Activated T-cell treated with anti-CD3 and anti-CD28 coated beads, Interleukin-2, amount 50 U/mL, for 72 hours (primary cell): ENCODE measurements at places on chromosomes 2 and 18. TPM values are rescaled to one million over a fixed set of nuclear protein-coding genes. Genes with fewer than 3 reads are reported as not detected.

ANTXR1 gene
- not detected for total RNA-seq

RGPD4 gene
- not detected for total RNA-seq

POTEJ gene
- not detected for total RNA-seq

DUSP2 gene
- total RNA-seq = 388 TPM

UGT1A3 gene
- total RNA-seq = not detected

POTEI gene
- total RNA-seq = not detected

KCNJ3 gene
- not detected for total RNA-seq

PARD3B gene
- 0.74 TPM for total RNA-seq

DNA sequence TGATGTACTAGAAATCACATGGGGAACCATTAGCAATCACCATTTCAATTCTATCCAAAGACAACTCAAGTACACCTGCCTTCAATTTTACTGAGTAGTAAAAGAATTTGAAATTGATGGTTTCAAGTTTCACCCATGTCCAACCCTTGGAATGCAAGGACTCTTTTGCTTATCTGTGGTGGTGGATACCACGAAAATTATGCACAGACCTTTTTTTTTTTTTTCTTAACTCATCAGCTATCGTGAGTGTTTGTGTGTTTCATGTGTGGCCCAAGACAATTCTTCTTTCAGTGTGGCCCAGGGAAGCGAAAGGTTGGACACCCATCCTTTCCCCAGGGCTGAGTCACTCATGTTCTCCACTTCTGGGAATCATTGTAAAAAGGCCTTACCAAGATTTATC, 23.1 kb downstream of the ID2 start:
- H3K36me3 ChIP-seq = no peaks in the 10 kb centered on the region
- no peak overlapping the region for H3K4me3 ChIP-seq
- H3K27ac ChIP-seq = no peak overlapping the region
- H3K4me1 ChIP-seq = no peaks in the 10 kb centered on the region

DNA sequence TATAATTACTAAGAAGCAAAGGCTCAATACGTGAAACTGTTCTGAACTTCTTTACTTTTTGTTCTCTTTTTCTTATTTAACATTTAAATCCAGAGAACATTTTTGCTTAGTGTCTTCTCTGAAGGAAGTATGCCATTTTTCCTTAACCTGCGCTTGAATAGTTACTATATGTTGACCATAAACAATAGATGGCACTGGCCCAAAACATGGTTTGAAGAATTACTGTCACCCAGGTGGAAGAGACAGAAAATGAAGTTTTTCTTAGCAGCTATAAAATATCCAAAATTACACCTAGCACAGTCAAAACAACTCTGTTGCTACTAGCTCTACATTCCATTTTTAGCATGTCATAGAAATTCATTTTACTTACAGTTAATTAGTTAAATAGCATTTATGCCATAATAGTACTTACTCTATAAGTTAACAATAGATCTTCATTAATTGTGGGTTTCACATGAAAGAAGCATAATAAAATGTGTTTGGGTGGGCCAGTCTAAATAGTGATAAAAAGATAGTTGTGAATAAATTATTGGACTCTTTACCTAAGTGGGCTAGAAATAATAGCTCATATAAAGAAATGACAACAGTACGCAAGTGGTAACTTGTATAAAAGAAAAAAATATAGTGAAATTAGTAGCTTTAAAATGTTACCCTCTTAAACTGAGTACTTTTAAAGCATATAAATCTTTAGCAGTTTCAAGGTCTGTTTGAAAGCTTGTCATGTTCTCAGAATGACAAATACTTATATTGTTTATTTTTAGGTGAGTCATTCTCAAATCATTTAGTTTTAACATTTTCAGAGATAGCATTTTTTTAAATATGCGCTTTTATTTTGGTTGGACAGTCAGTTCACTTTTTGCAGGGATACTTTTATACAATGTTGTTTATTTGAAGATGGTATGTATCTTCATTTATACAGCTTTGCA, 3.7 kb downstream of the ETAA1 start:
- no peak overlapping the region for H3K27ac ChIP-seq
- no peak overlapping the region for H3K4me3 ChIP-seq
- peaks cover 29% of the 10 kb centered on the region for H3K4me1 ChIP-seq

- peak; percentile 30 for DNase-seq
- peaks cover 16% of the 10 kb centered on the region for H3K27me3 ChIP-seq
- H3K36me3 ChIP-seq = no peaks in the 10 kb centered on the region
- H3K4me3 ChIP-seq = no peak overlapping the region
- H3K27ac ChIP-seq = no peak overlapping the region
These were observed 5.8 kb downstream of the SLC14A2 start for GRCh38 chr18:45621061-45621511.

DNA sequence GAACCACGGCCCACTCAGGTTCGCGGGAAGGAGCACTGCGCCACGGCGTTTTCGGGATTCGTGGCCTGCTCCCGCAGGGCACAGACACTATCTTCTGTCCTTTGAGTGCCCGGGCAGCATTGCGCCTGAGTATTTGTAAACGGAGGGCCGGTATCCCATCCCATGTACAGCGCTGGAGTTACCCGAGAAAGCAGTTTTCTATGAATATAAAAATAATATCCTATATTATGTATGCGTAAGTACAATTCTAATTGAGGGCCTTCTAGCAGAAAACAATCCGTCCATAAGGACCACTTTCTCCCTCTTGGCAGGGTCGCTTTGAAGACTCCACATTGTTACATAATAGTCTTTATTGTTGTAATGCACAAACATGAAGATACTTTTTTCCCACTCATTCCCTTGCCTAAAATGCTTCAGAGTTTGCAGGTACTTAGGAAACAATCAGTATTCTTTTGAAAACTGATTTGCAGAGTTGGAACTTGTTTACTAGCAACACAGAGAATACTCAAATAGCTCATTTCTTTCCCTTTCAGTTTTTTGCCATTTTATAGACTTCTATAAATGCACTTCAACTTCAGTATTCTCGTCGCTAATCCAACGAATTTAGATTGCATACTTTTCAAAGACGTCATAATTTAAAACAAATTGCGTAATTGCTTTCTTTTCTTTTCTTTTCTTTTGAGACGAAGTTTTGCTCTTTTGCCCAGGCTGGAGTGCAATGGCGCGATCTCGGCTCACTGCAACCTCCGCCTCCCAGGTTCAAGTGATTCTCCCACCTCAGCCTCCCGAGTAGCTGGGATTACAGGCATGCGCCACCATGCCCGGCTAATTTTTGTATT, 1.0 kb upstream of the REV1 start:
- no peak for DNase-seq
- peak overlapping the region; percentile 98 for H3K27ac ChIP-seq
- peak overlapping the region; percentile 91 for H3K4me3 ChIP-seq
- peaks cover 42% of the 10 kb centered on the region for H3K4me1 ChIP-seq

- H3K27me3 ChIP-seq = peaks cover 12% of the 10 kb centered on the region
- H3K27ac ChIP-seq = no peak overlapping the region
- H3K36me3 ChIP-seq = no peaks in the 10 kb centered on the region
These were observed 102.2 kb downstream of the OSBPL6 start for GRCh38 chr2:178296394-178297090.

DNA sequence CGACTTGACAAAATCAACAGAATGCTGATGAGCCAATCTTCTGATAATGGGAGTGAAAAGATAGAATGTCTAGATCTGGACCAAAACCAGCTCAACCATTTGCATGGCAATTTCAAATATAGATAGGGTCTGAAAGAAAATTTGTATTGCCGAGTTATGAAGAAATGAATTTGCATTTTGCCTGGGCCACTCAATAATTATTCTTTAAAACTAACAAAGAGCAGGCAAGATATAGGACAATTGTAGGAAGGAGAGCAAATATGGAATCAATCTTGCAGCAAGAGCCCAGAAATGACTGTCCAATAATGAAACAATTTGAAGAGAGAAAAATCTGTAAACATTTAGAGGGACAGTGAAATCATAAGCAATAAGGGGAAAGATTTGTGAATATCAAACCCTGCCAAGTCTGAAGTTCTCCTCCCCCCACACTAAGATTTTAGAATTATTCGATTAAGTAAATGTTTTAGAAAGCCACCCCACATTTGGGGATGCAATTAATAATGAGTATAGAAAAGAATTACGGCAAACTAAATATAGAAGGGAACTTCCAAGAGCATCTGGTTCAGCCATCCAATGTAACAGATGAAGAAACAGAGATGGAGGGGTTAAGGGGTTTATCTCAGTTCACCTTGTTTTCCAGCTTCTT, 377.4 kb downstream of the SETBP1 start:
- no peaks in the 10 kb centered on the region for H3K27me3 ChIP-seq
- no peak overlapping the region for H3K27ac ChIP-seq
- no peak overlapping the region for H3K4me3 ChIP-seq
- no peak for DNase-seq

GRCh38 chr2:118013221-118013723, 598 bp downstream of the CCDC93 start:
- no peaks in the 10 kb centered on the region for H3K27me3 ChIP-seq
- H3K27ac ChIP-seq = peak overlapping the region; percentile 74
- H3K36me3 ChIP-seq = peaks cover 5% of the 10 kb centered on the region
- H3K4me1 ChIP-seq = peaks cover 38% of the 10 kb centered on the region

GRCh38 chr18:57581301-57581934, 5.1 kb downstream of the FECH start:
- H3K4me3 ChIP-seq = no peak overlapping the region
- peaks cover 37% of the 10 kb centered on the region for H3K4me1 ChIP-seq
- H3K27ac ChIP-seq = no peak overlapping the region

- H3K36me3 ChIP-seq = no peaks in the 10 kb centered on the region
- H3K4me1 ChIP-seq = no peaks in the 10 kb centered on the region
- H3K27ac ChIP-seq = no peak overlapping the region
- H3K4me3 ChIP-seq = no peak overlapping the region
These were observed 427.5 kb upstream of the KLHL29 start for GRCh38 chr2:22957446-22957845.

DNA sequence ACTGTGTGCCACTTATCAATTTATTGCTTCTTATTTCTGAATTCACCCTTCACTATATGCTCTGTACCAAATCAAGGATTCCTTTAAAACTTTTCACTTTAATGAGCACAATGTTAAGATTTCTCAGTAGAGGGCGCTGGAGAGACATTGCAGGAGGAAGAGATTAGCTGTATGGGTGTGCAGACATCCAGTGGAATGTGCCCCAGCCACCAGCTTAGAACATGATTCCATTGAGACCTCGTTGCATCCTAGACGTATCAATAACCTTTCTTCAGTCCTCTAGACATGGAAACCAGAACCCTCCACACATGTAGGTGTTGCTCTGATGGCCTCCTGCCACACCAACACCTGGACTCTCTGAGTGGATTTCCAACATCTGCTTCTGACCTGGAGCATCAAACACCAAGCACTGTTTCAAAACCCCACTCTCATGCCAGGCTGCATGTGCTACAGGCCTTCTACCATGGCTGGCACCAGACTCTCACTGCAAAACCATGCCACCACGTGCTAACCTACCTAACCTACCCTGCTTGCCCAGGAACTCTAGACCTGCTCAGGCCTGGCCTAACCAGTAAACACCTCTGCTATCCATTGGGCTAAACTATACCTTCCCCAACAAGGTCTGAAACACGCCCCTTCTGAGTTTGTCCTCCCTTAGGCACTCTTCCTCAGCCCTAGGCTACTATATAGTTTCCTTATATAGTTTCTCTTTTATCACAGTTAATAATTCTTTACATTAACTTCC, 633.2 kb upstream of the PKDCC start:
- H3K27me3 ChIP-seq = no peaks in the 10 kb centered on the region
- H3K36me3 ChIP-seq = no peaks in the 10 kb centered on the region
- H3K4me1 ChIP-seq = no peaks in the 10 kb centered on the region
- no peak overlapping the region for H3K4me3 ChIP-seq

DNA sequence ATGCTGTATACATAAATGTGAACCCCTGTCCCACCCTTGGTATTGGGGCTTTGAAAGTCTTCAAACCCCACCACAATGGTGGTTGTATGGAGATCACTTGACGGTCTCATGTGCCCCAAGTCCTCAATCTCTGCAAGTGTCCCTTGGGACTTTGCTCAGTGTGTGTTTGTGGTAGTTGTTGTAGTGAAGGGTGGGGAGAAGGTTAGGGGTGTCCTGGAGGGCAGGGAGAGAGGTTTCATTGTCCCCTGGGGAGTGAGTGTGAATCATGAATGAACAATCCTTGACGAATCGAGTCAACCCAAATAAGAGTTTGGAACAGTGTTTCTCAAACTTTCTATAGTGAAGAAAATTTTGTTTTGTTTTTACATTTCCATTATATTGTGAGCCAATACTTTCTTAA, 28.1 kb downstream of the COL4A3 start:
- no peak overlapping the region for H3K27ac ChIP-seq
- peaks cover 25% of the 10 kb centered on the region for H3K27me3 ChIP-seq
- no peaks in the 10 kb centered on the region for H3K36me3 ChIP-seq
- no peak overlapping the region for H3K4me3 ChIP-seq
- no peak for DNase-seq
- H3K4me1 ChIP-seq = no peaks in the 10 kb centered on the region

DNA sequence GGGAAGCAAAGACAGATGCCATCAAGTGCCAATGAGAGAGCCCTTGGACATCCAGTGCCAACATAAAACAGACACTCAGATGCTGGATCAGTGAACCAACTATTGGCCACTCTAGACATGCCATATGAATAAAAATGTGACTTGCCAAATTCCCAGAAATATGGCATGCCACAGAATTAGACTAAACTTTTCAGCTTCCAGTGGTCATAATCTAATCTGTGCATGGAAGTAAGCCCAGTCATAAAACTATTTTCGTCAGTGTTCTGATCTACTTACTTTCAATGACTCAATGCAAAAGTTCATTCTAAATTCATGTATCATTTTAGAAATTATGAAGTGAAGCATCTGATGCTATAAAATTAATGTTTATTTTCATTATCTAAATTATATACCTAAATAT, 1506.2 kb upstream of the NXPH2 start:
- H3K27me3 ChIP-seq = no peaks in the 10 kb centered on the region
- H3K4me1 ChIP-seq = no peaks in the 10 kb centered on the region
- DNase-seq = no peak
- H3K4me3 ChIP-seq = no peak overlapping the region
- no peak overlapping the region for H3K27ac ChIP-seq

GRCh38 chr2:197164141-197164754, 146.3 kb downstream of the ANKRD44 start:
- H3K27ac ChIP-seq = no peak overlapping the region
- no peaks in the 10 kb centered on the region for H3K27me3 ChIP-seq
- no peak overlapping the region for H3K4me3 ChIP-seq
- DNase-seq = no peak

- H3K27ac ChIP-seq = no peak overlapping the region
- H3K4me3 ChIP-seq = peak overlapping the region; percentile 7
- peaks cover 17% of the 10 kb centered on the region for H3K27me3 ChIP-seq
- H3K4me1 ChIP-seq = peaks cover 7% of the 10 kb centered on the region
- peaks cover 4% of the 10 kb centered on the region for H3K36me3 ChIP-seq
These were observed 46.5 kb downstream of the PLEK start for GRCh38 chr2:68411397-68412126.

GRCh38 chr2:96213379-96213778, 4.8 kb upstream of the STARD7 start:
- no peaks in the 10 kb centered on the region for H3K27me3 ChIP-seq
- DNase-seq = no peak
- no peaks in the 10 kb centered on the region for H3K36me3 ChIP-seq
- H3K4me3 ChIP-seq = no peak overlapping the region
- no peak overlapping the region for H3K27ac ChIP-seq

DNA sequence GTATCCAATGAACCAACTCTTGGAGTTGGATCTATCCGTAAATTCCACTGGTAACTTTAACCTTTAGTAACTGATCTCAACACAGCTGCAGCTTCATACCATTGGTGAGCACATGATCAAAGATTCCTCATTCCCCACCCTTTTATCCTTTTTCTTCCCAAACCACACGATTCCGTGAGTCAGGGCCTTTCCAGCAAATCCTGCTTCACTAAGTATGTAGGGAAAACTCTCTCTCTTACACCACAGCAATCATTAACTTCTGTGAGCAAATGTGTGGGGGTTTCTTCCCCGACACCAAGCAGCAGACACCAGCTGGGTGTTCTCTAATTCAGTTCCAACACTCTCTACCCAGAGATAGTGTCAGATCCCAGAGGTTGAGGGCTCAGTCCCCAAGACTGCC, 23.5 kb downstream of the ELP2 start:
- peaks cover 6% of the 10 kb centered on the region for H3K36me3 ChIP-seq
- H3K4me1 ChIP-seq = peaks cover 9% of the 10 kb centered on the region
- no peak overlapping the region for H3K4me3 ChIP-seq
- DNase-seq = no peak
- peak overlapping the region; percentile 42 for H3K27ac ChIP-seq
